ENCODE measurements at places on chromosomes 1 and 21.

- no peak for DNase-seq
Observed at GRCh38 chr1:201565024-201565730, 26.2 kb downstream of the NAV1 start.

DNA sequence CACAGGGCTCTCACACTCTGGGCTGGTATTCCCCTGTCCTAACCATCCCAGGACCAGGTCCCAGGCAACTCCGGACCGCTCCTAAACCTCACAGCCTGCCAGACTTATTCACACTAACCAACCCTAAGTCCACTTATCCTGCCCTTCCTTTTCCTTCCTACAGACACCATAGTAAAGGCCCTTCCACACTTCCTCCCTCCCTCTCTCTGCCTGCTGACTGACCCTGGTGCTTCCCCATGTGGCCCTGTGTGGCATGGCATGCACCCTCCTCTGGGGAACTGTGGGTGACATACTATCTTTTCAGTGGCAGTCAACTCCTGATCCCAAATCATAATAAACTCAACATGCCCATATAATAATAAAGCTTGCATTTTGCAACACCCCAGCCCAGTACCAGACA is 155.1 kb upstream of the DNAH14 start:
- DNase-seq = no peak

- no peak for DNase-seq
Observed at GRCh38 chr21:16640297-16641027, 872.4 kb upstream of the CXADR start.

GRCh38 chr1:1282998-1283397 is 2.8 kb downstream of the SCNN1D start:
- no peak for DNase-seq

DNA sequence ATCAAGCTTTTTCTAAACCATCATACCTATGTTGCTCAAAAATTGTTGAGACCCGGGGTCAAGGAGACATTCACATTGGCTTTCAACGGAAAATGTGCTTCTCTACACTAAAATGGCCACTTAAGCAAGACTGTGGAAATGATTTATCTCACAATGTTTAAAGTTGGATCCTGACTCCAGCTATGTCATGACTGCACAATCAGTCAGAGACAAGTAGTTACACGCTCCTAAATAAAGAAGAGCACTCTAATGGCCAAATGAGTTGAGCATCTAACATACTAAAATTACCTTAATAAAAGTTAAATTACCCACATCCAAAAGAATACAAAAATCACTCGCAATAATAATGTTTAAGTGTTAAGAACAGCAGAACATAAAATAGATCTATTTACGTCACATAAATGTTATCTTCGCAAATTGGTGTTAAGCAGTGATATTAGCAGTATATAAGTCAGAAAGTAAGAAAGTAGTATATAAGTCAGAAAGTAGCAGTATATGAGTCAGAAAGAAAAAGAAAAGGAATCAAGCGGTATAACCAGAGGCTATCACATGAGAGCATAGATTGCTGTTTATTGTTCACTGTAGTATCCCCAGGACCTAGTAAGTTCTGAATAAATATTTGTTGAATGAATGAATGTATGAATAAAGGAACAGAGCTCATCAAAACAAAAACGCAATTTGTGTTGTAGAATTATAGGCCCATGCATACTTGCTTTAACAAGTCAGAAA is 28.4 kb downstream of the ZNF281 start:
- DNase-seq = no peak

DNA sequence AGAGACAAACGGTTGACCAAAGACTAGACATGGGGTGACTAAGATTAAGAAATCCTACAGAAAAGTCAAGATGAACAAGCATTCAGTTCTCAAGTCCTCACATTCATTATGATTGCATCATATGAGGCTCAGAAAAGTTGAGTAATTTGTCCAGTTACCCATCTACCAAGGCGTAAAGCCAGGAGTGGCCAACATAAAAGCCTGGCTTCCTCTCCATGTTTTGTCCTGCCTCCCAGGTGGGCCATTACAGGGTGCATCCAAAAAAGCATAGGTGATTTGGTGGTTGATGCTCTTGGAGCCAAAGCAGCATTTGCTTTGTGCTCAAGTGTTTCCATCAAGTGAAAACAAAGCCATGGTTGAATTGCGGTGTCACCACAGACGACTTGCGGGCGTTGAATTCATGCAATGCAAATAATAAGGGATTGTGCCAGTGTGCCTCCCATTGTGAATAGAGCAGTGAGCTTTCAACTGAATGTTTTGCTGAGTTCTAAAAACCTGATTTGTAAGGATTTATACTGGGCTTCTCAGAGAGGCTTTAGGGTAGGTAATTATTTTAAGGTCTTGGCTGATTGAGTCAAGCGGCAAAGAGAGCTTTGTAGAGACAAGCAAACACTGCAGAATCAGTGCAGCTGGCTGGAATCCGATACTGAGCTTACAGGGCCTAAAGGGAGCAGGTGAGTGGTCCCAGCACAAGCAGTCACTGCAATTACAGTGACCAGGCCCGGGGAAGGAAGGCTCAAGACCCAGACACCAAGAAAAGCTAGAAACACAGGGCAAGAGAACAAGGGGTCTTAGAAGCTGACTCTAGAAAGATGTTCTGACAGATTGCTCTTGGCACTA is 54.1 kb downstream of the KCNJ15 start:
- no peak for DNase-seq

DNA sequence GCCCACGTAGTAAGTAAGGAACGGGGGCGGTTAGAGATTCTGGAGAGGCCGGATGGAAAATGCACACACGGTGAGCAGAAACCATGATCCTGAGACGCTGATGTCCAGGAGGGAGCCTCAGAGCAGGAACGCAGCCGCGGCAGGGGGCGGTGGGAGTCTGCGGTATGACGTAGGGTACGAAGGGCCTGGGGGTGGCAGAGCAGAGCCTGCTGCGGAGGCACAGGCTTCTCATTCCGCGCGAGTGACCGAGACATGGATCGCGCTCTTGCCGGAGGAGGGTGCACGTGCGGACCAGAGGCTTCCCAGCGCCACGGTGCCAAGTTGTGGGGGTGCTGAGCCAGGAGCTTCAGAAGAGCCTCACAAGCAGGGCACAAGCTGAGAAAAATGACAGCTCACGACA is 176.2 kb downstream of the KIF26B start:
- DNase-seq = no peak

DNA sequence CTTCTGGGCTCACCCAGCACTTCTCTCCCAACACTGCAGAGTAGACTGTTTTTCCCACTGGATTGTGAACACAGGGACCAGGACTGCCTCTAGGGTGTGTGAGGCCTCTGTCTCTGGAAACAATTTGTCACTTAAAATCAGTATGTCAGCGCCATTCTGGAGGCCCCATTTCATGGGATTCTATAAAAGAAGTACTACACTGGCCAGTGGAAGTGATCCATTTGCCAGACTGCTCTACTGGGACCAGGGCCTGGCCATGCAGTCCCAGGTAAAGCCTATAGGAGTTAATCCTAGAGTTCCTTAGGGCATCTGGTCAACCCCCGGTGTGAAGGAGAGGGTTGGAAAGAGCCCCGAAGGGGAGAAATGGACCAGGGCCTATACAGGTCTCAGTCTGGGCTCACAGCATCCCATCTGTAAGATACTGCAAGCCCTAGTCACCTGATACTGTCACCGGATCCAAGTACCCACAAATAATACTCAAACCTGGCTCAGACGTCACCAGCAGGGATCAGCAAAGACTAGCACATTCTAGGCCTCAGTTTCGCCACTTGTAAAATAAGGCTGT is 245.0 kb downstream of the FOXD2 start:
- DNase-seq = no peak

DNA sequence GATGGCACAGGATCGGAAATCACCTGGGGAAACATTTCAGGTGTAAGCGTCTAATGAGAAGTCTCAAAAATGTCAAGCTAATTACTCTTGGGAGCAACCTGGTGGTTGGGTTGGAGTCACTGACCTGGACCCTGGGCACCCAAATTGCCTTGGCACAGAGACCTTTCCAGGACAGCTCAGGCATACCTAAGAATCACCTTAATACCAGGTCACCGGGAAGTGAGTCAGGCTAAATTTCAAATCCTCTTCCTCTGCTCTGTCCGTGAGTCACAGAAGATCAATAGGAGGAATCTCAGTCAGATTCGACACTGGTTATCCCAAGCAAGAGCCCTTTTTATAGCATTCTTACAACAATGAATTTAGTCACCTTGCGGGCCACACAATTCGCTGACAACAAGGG is 179.6 kb upstream of the CAMK1G start:
- no peak for DNase-seq

DNA sequence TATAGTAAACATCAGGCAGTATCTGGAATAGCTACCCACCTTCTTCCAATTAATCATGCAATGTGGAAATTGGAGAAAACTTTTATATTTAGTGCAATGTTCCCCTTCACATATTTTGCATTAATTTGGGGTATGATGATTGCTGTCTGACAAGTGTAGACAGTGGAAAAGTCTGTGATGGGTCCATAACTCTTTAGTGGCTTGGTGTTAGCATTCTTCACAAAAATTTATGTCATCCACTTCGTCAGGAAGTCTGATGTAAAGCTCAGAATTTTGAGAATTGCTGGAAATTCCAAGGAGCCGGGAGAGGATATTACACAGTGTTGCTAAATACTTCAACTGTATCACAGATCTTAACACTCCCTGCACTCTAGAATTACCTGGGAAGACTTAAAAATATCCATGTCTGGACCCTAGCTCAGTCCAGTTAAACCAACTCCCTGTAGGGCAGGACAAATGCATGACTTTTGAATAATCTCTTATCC is 549.7 kb upstream of the PLXNA2 start:
- no peak for DNase-seq

DNA sequence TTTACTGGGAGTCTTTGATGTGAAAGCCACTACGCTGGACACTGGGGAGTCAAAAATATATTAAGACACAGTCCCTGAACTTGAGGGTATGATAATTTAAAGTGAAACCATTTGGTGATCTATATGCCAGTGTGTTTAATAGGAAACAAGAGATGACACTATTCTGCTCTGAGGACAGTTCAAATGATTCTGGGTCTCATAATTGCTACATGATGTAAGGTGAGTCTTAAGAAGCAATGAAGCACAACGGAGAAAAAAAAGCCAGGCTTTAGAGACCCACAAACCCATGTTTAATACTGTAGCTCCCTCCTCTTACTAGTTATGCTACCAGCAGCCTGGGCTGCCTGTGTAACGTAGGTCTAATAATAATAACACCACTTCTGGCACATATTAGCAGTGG is 14.2 kb upstream of the LRRC8D start:
- no peak for DNase-seq

Measured in activated T-cell treated with anti-CD3 and anti-CD28 coated beads, Interleukin-2, amount 50 U/mL, for 1 hour (primary cell).